ENCODE measurements at places on chromosomes 3 and 15. TPM values are rescaled to one million over a fixed set of nuclear protein-coding genes. Genes with fewer than 3 reads are reported as not detected.

HIGD2B gene
- total RNA-seq, result not detected

CRABP1 gene
- total RNA-seq, result not detected

PEAK1 gene
- total RNA-seq, result 12.5 TPM

WDR49 gene
- not detected for total RNA-seq

SLC24A5 gene
- total RNA-seq, result not detected

GOLGA6D gene
- not detected for total RNA-seq

NKIRAS1 gene
- 4.0 TPM for total RNA-seq

DPH3 gene
- 16.1 TPM for total RNA-seq

SLC24A1 gene
- total RNA-seq, result 6.1 TPM

ANKUB1 gene
- total RNA-seq, result not detected

C3orf20 gene
- total RNA-seq, result not detected

CCDC13 gene
- 1.2 TPM for total RNA-seq

TMCO5A gene
- total RNA-seq, result not detected

MASP1 gene
- total RNA-seq, result 1.8 TPM

CTXND1 gene
- not detected for total RNA-seq

GATA2 gene
- 2.8 TPM for total RNA-seq

RNU5B-1 gene
- total RNA-seq, result not detected

SENP8 gene
- 2.0 TPM for total RNA-seq

HCLS1 gene
- 1.2 TPM for total RNA-seq

B3GALNT1 gene
- total RNA-seq, result 23.2 TPM

ANKRD63 gene
- not detected for total RNA-seq

DISP2 gene
- 0.30 TPM for total RNA-seq

P2RY12 gene
- total RNA-seq, result not detected

COL6A5 gene
- total RNA-seq, result not detected

ARHGAP11A gene
- total RNA-seq, result 32.6 TPM

GRAMD2A gene
- total RNA-seq, result 1.5 TPM

CYP8B1 gene
- not detected for total RNA-seq

SLC28A2 gene
- total RNA-seq, result not detected

CD200 gene
- total RNA-seq, result 5.0 TPM

C3orf62 gene
- total RNA-seq, result 0.74 TPM

GOLGA6L9 gene
- 1.2 TPM for total RNA-seq

ZKSCAN7 gene
- total RNA-seq, result 5.2 TPM

MUSTN1 gene
- total RNA-seq, result not detected

ACAN gene
- under 0.01 TPM for total RNA-seq

RSL24D1 gene
- total RNA-seq, result 92.6 TPM

LRRIQ4 gene
- not detected for total RNA-seq
